ENCODE measurements at places on chromosomes 6 and 20. TPM values are rescaled to one million over a fixed set of nuclear protein-coding genes. Genes with fewer than 3 reads are reported as not detected.

RIMS4 gene
- total RNA-seq, result 16.3 TPM

- no peak for DNase-seq
Observed at GRCh38 chr20:1656844-1657243, 735 bp downstream of the SIRPG start.

GRCh38 chr6:11710311-11710761 is 68.3 kb downstream of the ADTRP start:
- DNase-seq, result no peak

- DNase-seq, result no peak
Observed at GRCh38 chr20:2937902-2938301, 64.6 kb downstream of the PTPRA start.

- DNase-seq, result no peak
Observed at GRCh38 chr6:28390688-28391087, 8.9 kb downstream of the ZSCAN12 start.

GRCh38 chr6:136095986-136096385 is 154.1 kb downstream of the MTFR2 start:
- DNase-seq, result no peak

- DNase-seq, result no peak
Observed at GRCh38 chr6:120774275-120774674, 560.0 kb downstream of the TBC1D32 start.

All from H9 (cell line).